ENCODE measurements at places on chromosomes 7 and 10.

DNA sequence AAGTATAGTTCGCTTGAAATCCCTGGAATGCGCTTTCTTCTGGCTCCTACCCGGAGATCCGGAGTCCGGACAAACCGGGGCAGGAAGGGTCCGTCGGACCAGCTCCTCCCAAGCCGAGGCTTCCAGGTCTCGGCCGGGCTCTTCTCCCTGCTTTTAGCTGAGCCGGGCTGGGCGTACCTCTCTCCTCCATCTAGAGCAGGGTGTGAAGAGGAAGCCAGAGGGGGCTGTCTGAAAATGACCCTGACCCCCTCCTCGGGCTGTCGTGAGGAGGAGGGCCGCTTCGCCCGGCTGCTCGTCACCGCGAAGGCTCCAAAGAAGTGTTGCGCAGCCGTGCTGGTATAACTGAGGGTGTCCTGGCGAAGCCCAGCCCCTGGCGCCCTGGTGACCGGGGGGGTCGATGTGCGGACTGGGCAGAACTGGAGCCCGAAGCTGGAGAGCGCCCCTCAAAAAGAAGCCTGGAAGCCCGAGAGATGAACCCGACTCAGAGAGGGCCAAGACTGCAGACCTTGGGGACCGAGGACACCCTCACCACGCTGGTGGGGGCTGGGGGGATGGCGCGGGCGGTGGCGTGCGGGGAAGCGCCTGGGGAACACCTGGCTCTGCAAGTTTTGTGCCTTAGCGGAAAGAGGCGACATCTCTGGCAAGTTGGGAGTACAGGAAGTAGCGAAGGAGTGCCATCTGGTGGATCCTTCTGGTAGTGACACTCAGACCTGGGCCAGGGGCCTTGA is 5.7 kb downstream of the KAZALD1 start:
- DNase-seq, result peak; percentile 87

- DNase-seq, result peak; percentile 47
Observed at GRCh38 chr7:105336009-105336408, 52.7 kb downstream of the SRPK2 start.

GRCh38 chr7:94452239-94452638 is 57.4 kb upstream of the CASD1 start:
- no peak for DNase-seq

GRCh38 chr7:117828825-117829224 is 44.4 kb downstream of the CTTNBP2 start:
- DNase-seq, result no peak

GRCh38 chr7:1725199-1725690 is 55.2 kb downstream of the ELFN1 start:
- DNase-seq, result no peak

DNA sequence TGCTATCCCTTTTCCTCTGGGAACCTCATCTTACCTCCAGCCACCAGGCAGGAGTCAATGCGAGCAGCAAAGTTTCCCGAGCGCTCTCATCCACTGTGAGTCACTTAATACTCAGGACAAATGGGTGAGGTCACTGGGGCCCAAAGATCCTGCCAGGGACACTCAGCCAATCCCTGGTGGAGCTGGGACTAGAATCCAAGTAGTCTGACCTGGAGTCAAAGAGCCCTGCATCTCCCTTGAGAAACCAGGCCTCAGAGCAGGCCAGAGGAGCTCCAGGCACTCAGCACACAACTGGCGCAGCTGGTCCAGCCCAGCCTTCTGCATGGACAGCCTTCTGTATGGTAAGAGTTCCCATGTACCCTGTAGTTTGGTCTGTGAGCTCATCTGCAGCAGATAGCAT is 142.3 kb downstream of the MAPK8 start:
- peak; percentile 63 for DNase-seq

DNA sequence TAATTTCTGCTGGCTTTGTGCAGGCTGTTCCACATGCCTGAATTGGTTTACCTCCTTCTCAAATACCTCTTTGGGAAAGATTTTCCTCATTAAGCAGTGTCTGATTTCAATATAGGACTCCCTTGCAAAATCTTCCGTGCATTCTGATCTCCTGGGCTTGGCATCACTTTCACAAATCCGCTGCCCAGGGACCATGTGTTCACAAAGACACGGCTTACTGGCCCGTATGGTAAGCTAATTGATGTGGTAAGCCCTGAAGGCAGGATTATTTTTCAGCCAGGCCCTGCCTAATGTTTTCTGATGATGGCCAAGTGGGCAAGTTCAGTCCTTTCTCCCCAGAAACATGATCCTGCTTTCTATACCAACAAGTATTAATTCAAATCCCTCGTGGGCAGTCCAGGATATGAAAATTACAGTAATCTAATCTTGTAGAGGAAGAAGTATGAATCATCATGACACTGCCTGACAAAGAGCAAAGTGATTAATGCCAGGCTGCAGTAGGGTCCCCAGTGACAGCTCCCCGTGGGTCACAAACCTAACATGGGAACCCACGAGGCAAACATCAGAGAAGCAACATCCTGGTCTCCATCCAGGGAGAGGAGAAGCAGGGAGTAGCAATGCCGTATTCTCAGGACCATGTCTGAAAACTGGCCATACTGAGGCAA is 11.6 kb upstream of the SVIL start:
- DNase-seq, result peak; percentile 57

- DNase-seq, result peak; percentile 73
Observed at GRCh38 chr10:44386546-44387052, 1.7 kb upstream of the CXCL12 start.

DNA sequence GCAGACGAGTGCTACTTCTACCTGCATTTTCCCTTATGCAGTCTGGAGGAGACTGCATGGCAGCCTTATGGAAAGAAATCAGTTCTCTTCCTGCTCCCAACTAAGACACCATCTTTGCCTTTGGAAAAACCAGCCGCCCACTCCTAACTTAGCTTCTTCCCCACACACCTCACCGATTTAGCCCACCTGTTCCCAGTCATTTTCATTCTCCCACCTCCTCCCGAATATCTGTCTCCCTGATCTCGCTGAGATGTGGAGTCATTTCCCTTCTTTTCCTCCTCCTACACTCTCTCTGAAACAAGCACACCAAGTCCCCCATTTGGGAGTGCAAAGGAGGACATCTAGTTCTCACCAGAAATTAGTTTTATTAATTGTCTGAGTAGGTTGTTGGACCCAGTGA is 35.2 kb upstream of the JCAD start:
- DNase-seq, result no peak

- no peak for DNase-seq
Observed at GRCh38 chr7:1669064-1669951, 769 bp upstream of the ELFN1 start.

DNA sequence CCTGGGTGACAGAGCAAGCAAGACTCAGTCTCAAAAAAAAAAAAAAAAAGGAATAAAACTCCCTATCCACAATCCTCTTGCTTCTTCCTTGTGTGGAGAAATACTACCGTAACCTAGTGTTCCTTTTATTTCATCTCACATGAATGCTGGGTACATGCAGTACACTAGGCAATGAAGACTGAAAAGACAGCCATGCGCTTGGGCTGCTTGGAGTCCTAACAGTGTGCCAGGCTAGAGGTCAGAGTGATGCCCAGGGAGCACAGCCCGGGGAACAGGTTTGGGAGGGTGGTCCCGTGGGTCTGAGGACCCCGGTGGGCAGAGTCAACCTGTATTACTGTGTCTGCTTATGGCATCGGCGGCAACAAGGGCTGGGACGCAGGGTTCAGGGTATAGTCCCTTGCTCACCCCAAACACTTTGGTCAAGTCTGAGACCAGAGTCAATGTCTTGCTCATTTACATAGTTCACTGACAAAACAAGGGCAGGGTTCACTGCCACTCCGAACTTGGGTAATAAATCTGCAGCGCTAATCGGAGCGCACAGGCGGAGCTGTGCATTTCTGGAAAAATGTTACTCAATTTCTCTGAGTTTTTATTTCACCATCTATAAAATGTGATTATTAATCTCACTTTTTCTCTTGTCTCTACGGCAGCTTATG is 118.0 kb downstream of the CLEC2L start:
- DNase-seq, result no peak

- peak; percentile 31 for DNase-seq
Observed at GRCh38 chr10:63260860-63261251, 127.7 kb downstream of the NRBF2 start.

GRCh38 chr7:19113855-19114550 is 3.4 kb downstream of the TWIST1 start:
- peak; percentile 51 for DNase-seq

- DNase-seq, result no peak
Observed at GRCh38 chr7:8263048-8263447, 1.1 kb upstream of the ICA1 start.

- peak; percentile 52 for DNase-seq
Observed at GRCh38 chr10:52720018-52720417, 52.6 kb downstream of the MBL2 start.

DNA sequence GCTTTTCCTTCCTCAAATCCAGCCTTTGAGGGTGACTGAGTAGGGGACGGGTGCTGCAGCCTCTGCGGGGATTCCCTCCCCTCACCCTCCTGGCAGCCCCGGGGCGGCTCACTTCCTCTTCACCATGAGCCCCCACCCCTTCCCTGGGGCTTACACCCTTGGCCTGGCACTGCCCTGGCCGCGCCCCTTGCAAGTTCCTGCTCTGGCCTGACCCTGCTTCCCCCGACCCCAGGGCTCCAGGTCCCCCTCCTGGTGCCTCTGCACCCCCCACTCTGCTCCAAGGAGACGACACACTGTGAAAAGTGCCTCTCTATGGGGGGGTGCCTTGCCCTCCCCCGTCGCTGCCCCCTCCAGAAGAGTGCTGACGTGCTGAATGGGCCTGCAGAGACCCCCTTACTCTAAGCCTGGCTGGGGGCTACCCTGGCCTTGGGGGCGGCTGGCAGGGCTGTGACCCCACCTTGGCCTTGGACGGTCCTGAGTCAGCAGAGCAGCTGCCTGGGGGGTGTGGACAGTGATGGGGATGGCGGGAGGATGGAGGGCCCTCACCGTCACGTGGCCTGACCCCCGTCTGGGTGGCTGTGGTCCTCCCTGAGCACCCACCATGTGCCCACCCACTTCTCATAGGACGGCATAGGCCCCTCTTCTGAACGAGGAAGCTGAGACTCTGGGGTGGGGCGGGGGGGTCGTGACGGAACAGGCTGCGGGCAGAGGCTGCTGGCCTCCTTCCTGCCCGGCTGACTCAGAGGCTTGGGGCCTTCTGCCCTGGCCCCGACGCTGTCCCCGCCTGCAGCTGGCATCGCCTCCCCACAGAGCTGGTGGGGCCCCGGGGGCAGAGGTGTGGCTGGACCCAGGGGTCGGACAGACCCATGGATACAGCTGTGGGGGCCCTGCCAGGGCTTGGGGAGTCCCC is 9.8 kb downstream of the LFNG start:
- peak; percentile 65 for DNase-seq

GRCh38 chr10:56279270-56279669 is 81.8 kb downstream of the ZWINT start:
- DNase-seq, result no peak

- DNase-seq, result peak; percentile 6
Observed at GRCh38 chr10:95655571-95656290, 780 bp downstream of the ALDH18A1 start.

- DNase-seq, result no peak
Observed at GRCh38 chr7:42457663-42458062, 220.7 kb upstream of the GLI3 start.

- no peak for DNase-seq
Observed at GRCh38 chr7:120794106-120794729, 63.7 kb downstream of the TSPAN12 start.

DNA sequence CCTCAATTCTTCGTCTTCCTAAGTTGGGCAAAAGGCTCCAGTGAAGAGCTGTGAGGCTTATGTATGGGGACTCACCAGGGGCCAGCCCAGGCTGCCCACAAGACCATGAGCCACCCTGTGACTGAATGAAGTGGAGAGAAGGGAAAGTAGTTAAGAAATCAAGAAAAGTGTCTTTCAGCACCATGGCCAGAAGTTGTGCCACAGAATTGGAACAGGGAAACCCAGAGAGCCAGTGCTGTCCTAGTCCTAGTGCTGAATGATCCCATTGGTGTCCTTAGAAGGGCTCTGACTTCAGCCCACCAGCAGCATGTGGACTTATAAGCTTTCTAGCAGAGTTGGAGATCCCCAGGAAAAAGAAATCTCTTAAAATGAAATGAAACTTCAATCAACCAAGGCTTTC is 37.0 kb upstream of the CCSER2 start:
- DNase-seq, result peak; percentile 55

DNA sequence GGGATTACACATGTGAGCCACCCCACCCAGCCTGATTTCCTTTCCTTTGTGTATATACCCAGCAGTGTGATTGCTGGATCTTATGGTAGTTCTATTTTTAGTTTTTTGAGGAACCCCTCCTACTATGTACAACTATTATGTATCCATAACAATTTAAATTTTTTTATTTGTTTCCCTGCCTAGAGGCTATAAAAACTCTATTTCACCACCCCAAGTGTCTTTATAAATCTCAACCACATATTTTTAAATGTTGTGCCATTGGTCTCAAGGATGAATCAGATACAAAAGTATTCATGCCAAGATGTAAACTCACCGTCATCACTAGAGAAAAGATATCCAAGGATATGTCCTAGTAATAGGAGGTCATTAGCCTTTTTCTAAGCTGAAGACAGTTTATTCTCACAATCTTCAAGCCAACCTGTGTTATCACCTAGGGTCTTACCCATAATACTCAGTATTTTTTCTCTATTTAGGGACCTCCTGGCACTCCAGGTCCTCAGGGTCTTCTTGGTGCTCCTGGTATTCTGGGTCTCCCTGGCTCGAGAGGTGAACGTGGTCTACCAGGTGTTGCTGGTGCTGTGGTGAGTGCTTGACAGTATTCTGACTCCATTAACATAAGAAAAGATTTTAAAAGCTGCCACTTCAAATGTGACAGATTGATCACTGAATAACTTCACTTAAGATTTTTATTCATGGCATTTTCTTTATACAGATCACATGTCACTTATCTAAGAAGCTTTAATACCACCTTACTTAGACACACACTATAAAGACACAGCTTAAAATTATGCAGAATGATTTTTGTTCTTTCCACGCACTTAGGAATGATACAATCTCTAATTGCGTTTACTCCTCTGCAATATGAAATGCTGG is 29.4 kb downstream of the COL1A2 start:
- peak; percentile 49 for DNase-seq

DNA sequence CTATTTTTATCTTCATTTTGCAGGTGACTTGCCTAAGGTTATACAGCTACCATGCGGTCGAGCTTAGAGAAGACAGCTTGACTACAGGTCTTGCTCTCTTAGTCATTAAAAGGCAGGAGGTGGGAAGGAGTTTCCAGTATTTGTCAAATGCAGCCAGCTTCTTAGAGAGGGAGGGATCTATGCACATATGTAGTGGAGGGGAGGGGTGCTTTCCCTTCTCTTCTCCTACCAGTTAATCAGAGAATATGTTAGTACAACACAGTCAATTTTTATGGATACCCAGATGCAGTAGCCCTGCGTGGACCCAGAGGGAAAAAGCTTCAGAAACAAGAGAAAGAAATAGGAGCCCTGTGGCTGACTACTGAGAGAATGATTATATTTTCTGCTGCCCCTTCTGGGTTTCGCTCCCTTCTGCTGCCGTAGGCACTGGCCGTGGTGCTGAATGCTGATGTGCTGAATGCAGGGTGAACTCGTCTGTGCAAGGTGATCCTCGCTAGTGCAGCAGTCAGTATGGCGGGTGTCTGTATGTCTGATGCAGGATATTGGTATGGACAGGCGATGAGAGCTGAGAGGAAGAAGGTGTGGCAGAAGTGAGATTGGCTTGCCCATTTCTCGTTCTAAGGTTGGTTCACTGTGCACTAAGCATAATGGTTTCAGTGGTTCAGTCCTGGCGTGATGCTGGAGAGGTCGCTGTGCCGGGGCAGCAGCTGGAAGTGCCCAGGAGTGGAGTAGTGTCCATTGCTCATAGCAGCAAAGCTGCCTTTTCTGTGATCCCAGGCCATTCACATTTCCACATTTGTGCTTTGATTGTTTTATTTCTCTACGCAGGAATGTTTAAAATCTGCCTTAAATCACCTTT is 189.2 kb upstream of the PODXL start:
- peak; percentile 55 for DNase-seq

GRCh38 chr10:86390337-86391120 is 23.9 kb upstream of the GRID1 start:
- DNase-seq, result no peak

- no peak for DNase-seq
Observed at GRCh38 chr7:121755286-121755685, 117.7 kb upstream of the PTPRZ1 start.

Data from PC-3 (cell line).